ENCODE measurements at places on chromosomes 5 and 9. TPM values are rescaled to one million over a fixed set of nuclear protein-coding genes. Genes with fewer than 3 reads are reported as not detected.

ACTBL2 gene
- total RNA-seq: 0.13 TPM

PCSK5 gene
- 17.2 TPM for total RNA-seq

OR1J2 gene
- total RNA-seq: not detected

ADAMTS19 gene
- not detected for total RNA-seq

- H3K36me3 ChIP-seq: no peaks in the 10 kb centered on the region
- H3K27ac ChIP-seq: peak overlapping the region; percentile 89
- H3K4me1 ChIP-seq: peaks cover 17% of the 10 kb centered on the region
- H3K4me3 ChIP-seq: no peak overlapping the region
Measured at GRCh38 chr9:16727452-16728136, 142.9 kb downstream of the BNC2 start.

DNA sequence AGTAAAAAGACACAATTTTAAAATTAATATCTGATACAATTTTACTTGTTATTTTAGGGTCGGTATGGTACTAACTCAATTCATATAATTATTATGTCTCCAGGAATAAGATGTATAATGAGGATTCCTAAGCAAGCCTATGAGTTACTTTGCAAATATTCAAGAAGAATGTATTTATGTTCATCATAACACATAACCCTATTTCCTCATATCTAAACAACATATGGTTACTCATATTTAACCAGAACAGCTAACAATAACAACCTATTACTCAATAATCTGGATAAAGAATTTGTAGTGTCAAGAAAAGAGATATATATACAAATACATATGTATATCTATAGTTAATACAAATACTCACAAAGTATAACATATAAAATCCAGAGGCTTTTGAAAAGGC lies 285.9 kb downstream of the ARL15 start:
- DNase-seq: no peak
- H3K27ac ChIP-seq: no peak overlapping the region
- no peaks in the 10 kb centered on the region for H3K4me1 ChIP-seq
- no peaks in the 10 kb centered on the region for H3K36me3 ChIP-seq
- no peak overlapping the region for H3K4me3 ChIP-seq

DNA sequence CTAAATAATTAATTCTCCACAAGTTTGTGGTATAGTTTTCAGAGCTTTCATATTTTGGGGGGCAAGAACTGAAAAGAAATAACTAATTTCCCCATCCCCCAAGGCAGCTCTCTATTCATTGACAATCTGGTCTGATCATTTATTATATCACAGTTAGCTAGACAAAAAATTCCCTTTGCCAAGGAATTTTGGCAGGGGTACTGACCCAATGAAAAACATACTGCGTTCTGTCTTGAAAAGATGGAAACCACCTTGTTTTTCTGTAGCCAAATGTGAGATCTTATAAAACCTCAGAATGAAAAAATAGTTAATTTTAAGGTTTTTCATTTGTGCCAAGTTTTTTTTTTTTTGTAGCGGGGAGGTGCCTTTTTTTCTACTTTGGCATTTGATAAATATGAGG lies 1008.9 kb downstream of the EFNA5 start:
- no peaks in the 10 kb centered on the region for H3K4me1 ChIP-seq
- no peak overlapping the region for H3K4me3 ChIP-seq
- no peaks in the 10 kb centered on the region for H3K36me3 ChIP-seq
- DNase-seq: no peak
- no peak overlapping the region for H3K27ac ChIP-seq

DNA sequence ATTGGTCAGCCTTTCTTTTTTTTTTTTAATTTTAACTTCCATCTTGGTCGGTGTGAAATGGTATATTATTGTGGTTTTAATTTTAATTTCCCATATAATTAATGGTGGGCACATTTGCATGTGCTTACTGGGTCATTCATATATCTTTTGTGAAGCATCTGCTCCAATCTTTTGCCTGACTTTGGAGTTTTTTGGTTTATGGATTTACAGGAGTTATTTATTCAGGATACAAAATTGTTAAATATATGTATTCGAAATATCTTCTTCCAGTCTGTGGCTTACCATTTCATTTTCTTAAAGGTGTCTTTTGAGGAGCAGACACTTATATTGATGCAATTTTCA lies 682 bp upstream of the RIGI start:
- DNase-seq: no peak
- H3K27me3 ChIP-seq: no peaks in the 10 kb centered on the region
- peaks cover 23% of the 10 kb centered on the region for H3K4me1 ChIP-seq
- peak overlapping the region; percentile 32 for H3K4me3 ChIP-seq
- H3K27ac ChIP-seq: peak overlapping the region; percentile 66

GRCh38 chr5:38532165-38532669 lies 24.2 kb downstream of the LIFR start:
- H3K4me3 ChIP-seq: no peak overlapping the region
- H3K36me3 ChIP-seq: no peaks in the 10 kb centered on the region
- H3K27ac ChIP-seq: peak overlapping the region; percentile 57
- peaks cover 83% of the 10 kb centered on the region for H3K4me1 ChIP-seq
- no peaks in the 10 kb centered on the region for H3K27me3 ChIP-seq

DNA sequence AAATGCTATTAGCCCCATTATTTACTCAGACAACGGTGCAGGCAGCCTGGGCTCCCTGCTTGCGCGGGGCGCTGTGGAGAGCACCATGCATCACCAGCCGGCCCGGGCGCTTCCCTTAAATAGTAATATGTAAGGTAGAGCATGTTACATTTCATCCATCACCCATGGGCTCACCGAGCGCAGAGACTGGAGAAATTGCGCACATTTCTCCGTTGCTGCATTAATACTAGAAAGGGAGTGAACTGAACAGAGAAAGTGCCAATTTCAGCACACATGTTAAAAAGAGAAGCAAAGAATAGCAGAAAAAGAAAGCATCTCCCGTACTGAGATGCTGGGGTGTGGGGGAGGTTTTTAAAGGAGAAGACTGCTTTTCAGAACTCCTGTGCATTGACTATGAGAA lies 400.3 kb downstream of the ZSWIM6 start:
- no peak overlapping the region for H3K4me3 ChIP-seq
- DNase-seq: no peak
- no peaks in the 10 kb centered on the region for H3K36me3 ChIP-seq
- H3K4me1 ChIP-seq: no peaks in the 10 kb centered on the region
- no peak overlapping the region for H3K27ac ChIP-seq

- H3K36me3 ChIP-seq: no peaks in the 10 kb centered on the region
- H3K4me1 ChIP-seq: peaks cover 10% of the 10 kb centered on the region
- H3K27ac ChIP-seq: no peak overlapping the region
- H3K27me3 ChIP-seq: no peaks in the 10 kb centered on the region
Measured at GRCh38 chr5:127959152-127959764, 124.3 kb upstream of the SLC12A2 start.

DNA sequence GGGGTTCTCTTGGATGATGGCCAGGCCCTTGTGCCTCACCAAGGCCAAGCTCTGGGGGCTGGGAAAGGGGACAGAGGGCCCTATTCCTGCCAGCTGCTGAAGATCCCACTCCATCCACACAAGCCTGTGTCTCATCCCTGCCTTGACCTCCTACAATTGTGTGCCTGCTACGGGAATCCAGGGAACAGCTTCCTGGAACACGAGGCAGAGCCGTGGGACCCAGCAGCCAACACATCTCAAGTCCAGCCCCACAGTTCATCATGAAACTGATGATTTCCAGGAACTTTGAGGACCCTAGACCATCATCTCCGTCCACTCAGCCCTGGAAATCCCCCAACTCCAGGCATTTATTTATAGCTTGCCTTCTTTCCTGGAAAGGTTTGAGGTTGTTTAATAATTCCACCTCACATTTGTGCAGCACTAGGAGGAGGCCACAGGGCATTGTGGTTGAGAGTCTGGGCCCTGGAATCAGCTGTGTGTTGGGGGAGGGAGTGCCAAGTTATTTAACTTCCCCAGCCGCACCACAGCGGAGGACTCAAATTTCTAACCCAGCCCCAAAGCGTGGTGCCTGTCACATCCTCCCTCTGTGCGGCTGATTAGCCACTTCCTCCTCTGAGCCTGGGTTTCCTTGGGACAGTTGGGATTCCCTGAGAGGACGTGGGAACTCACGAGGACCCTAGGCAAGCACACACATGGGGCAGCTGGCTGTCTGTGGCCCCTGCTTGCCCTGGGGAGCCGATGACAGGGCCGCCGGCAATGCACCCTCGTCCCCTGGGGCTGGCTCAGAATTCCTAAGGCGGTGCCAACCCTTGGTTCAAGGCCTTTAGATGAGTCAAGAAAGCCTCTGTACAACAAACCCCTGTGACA lies 58.2 kb upstream of the GGTA1 start:
- H3K36me3 ChIP-seq: no peaks in the 10 kb centered on the region
- peaks cover 29% of the 10 kb centered on the region for H3K4me1 ChIP-seq
- no peak overlapping the region for H3K4me3 ChIP-seq
- peak; percentile 22 for DNase-seq
- peak overlapping the region; percentile 50 for H3K27ac ChIP-seq

Measured in thyroid gland (tissue), 4 donors.